ENCODE measurements at places on chromosomes 13 and 19.

DNA sequence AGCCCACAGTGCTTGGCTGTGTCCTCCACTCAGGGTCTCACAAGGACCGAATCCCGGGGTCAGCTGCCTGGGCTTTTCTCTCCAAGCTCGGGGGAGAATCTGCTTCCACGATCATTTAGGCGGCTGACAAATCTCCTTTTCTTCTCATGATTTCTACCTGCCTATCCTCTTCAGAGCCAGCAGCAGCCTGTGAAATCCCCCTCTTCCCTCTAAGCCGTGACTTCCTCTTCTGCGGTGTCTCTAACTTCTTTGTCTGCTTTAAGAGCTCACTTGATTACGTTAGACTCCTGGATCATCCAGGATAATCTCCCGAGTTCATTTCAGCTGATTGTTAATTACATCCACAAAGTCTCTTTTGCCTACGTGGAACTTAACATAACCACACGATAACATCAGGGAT is 22.5 kb upstream of the ZNF845 start:
- no peak for DNase-seq

GRCh38 chr13:114313061-114313860 is 1.0 kb upstream of the CHAMP1 start:
- no peak for DNase-seq

- peak; percentile 44 for DNase-seq
These were observed 854 bp downstream of the RNASEH2B start for GRCh38 chr13:50910485-50910805.

GRCh38 chr13:113229161-113229560 is 19.7 kb downstream of the CUL4A start:
- DNase-seq: no peak

GRCh38 chr19:46704379-46705076 is 12.4 kb downstream of the PRKD2 start:
- peak; percentile 68 for DNase-seq

DNA sequence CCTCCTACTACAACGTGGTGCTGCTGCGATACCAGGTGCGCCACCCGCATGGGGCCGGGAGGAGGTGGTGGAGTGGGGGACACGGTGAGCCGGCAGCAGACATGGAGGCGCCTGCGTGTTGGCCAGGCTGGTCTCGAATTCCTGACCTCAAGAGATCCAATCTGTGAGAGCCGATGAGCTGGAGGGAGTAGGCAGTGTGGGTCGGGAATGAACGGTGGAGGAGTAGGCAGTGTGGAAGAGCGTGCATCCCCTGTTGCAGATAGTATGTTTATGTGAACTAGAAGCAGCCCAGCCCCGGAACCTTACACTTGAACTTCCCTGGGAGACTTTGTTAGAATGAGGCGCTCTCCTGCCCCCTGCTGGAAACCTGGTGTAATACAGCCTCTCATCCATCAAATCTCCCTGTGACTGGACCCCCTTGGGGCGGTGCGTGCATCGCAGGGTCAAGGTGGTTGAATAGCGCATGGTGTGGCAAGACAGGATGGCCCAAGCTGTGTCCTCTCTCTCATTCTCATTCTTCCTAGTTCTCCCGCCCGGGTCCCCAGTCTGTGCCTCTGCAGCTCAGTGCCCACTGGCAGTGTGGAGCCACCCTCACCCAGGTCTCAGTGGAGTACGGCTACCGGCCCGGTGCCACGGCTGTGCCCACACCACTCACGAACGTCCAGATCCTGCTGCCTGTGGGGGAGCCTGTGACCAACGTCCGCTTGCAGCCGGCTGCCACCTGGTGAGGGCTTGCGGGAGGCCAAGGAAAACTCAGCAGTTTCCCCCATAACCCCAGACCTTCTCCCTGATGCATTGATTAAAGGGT is 10.5 kb upstream of the B3GNT3 start:
- peak; percentile 83 for DNase-seq

DNA sequence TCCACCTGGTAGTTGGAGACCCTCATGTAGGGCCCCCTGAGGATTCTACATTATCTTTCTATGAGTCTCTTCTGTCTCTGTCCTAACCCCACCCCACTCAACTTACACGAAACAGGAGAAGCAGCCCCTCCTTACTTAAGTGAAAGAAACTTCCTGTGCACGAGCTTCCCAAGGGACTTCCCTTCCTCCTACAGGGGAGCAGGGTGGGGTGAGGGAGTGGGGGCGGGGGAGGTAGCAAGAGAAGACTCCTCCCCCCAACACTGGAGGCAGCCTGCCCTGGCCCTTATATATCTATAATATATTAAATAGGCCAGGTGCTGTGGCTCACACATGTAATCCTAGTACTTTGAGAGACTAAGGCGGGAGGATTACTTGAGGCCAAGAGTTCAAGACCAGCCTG is 5.5 kb upstream of the PDE4C start:
- DNase-seq: no peak

GRCh38 chr13:45370922-45371406 is 30.0 kb upstream of the TPT1 start:
- peak; percentile 78 for DNase-seq
